ENCODE measurements at places on chromosomes 7 and 10. TPM values are rescaled to one million over a fixed set of nuclear protein-coding genes. Genes with fewer than 3 reads are reported as not detected.

DNA sequence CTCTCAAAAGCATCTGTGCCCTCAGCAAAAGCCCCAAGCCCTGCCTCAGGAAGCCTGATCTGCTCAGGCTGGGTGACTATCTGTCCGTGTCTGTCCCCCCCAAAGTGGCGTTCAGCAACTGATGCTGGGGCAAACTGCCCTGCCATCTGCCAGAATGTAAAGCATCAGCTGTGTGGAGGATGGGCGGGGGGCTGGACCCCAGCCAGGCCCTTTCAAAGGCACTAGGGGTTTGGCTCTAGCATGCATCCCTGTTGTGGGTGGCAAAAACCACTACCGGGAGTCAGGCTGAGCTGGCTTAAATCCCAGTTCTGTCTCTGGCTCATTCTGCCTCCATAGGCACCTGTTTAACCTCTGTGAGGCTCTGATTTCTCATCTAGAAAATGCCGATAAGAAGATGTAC, 35.5 kb downstream of the GPRIN2 start:
- no peak overlapping the region for H3K4me3 ChIP-seq
- H3K27me3 ChIP-seq: no peaks in the 10 kb centered on the region
- H3K36me3 ChIP-seq: no peaks in the 10 kb centered on the region
- H3K4me1 ChIP-seq: peaks cover 44% of the 10 kb centered on the region
- no peak for DNase-seq

DNA sequence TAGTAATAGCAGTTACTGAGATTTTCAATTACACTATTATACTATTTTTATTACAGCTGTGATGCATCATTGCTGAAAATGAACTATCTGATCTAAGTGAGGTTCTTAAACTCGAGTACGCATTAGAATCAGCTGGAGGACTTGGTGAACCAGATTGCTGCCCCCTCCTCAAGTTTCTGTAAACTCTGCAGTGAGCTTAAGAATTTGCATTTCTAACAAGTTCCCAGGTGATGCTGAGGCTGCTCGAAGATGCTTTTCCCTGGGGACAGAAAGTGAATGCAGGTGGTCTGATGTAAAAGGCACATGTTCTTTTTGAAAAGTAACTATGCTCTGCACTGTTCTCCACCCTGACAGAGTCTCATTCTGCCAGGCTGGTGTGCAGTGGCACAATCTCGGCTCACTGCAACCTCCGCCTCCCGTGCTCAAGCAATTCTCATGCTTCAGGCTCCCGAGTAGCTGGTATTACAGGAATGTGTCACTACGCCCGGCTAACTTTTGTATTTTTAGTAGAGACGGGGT, 12.5 kb downstream of the RNF133 start:
- no peaks in the 10 kb centered on the region for H3K4me1 ChIP-seq
- no peaks in the 10 kb centered on the region for H3K27me3 ChIP-seq
- H3K4me3 ChIP-seq: no peak overlapping the region
- H3K36me3 ChIP-seq: no peaks in the 10 kb centered on the region
- no peak overlapping the region for H3K27ac ChIP-seq

Gene CYP2C18
- total RNA-seq: not detected

DNA sequence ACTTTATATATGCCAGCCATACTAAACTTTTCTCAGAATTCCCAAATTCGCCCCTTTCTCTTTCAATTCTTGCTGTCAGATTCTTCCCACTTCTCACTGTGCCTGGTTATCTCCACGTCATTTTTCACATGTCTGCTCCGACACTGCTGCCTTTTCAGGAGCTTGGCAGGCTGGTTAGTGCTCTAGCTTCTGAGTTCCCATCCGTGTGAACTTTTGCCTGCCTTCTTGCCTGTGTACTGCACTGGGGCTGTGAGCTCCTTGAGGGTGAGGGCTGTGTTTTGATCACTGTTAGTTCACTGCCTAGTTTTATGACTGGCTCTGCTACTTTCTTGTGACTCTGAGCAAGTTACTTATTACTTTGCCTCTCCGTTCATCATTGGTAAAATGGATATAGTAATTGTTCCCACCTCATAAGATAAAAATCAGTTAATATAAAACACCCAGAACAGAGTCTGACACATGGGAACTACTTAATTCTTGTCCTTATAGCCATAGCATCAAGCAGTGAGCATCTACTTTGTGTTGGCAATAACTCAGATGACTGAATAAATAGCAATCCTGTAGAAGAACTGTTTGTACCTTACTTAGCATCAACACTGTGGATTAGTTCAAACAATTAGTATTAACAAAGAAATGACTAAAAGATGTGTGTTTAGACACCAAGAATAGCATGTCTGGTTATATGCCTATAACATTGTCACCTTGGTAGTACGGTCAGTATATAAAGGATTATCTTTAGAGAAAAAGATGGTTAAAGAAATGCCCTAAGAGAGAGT, 5.5 kb downstream of the GSTO1 start:
- no peak for DNase-seq
- H3K4me1 ChIP-seq: peaks cover 28% of the 10 kb centered on the region
- no peak overlapping the region for H3K4me3 ChIP-seq
- H3K27ac ChIP-seq: no peak overlapping the region
- peaks cover 31% of the 10 kb centered on the region for H3K36me3 ChIP-seq
- no peaks in the 10 kb centered on the region for H3K27me3 ChIP-seq

Gene PNLIPRP2
- not detected for total RNA-seq

DNA sequence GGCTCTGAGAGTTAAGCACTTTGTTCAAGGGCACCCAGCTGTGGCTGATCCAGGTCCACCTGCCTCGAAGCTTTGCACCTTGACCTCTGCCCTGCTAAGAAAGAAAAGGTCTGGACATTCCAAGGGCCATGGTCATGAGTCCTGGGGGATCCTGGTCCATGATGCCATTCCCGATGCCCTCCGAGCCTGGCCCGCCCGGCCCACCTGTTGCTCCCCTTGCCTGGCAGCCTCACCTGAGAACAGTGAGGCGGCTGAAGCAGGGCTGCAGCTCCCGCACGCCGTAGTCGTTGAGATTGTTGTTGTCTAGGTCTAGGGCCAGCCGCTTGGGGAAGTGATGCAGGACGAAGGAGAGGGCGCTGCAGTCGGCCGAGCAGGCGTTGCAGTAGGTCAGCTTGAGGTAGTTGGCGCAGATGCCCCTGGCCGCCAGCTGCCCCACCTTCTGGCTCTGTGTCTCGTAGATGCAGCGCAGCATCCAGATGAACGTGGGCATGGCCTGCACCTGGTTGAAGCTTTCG, 27.5 kb downstream of the NOD1 start:
- no peaks in the 10 kb centered on the region for H3K36me3 ChIP-seq
- H3K27ac ChIP-seq: no peak overlapping the region
- H3K4me3 ChIP-seq: no peak overlapping the region
- DNase-seq: no peak

Gene PLAU
- 94.9 TPM for total RNA-seq

DNA sequence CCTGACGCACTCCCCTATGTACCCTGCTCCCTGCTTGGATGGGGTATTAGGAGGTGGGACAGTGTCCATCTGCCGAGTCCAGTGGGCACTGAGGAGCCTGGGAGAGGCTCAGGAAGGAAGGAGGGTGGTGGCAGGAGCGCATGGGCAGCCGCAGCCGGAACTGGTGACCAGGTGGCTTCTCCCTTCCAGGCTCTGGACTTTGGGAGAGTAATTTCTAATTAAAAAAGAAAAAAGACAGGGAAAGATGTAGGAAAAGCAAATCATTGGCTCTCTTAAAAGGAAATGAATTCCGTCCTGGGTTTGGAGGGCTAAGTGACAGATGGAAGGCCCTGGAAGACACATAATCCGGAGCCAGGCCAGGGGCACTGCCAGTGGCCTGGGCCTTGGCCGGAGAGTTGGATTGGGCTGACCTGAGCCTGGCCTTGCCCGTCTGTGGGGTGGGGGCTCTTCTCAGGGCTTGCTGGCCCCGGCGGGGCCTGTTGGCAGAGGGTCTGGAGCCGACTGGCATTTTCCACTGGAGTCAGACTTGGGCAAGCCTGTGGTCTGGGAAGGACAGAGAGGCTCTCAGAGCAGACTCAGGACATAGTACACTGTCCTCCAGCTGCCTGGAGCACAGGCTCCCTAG, 63.0 kb downstream of the NEURL1 start:
- H3K27me3 ChIP-seq: no peaks in the 10 kb centered on the region
- DNase-seq: no peak
- no peaks in the 10 kb centered on the region for H3K36me3 ChIP-seq
- H3K4me1 ChIP-seq: no peaks in the 10 kb centered on the region
- no peak overlapping the region for H3K4me3 ChIP-seq

DNA sequence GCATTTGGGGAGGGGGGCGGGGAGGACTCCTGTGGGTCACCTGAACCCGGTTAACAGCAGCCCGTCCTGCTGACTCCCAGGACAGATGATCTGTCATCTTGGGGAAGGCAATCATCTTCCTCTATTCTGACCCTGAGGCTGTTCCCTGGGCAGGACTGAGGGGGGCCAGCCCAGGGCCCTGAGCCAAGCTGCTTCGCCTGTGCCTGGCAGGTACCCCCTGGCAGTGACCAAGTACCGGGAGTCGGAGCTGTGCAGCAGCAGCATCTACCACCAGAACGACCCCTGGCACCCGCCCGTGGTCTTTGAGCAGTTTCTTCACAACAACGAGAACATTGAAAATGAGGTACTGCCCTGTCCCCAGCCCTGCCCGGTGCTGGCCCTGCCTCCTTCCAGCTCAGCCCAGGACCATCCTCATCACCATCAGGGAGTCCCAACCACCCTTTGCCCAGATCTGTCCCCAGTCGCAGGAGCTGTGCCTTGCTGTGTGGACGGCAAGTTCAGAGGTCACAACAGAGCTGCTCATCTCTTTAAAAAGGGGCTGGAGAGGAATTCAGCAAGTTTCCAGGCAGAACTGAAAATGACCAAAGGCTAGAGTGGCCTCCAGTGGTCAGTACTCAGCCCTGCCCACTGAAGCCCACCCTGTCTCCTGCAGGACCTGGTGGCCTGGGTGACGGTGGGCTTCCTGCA, 8.1 kb downstream of the AOC1 start:
- H3K36me3 ChIP-seq: no peaks in the 10 kb centered on the region
- H3K4me1 ChIP-seq: no peaks in the 10 kb centered on the region

- no peaks in the 10 kb centered on the region for H3K4me1 ChIP-seq
- no peaks in the 10 kb centered on the region for H3K27me3 ChIP-seq
- no peak overlapping the region for H3K4me3 ChIP-seq
- no peak overlapping the region for H3K27ac ChIP-seq
- DNase-seq: no peak
These were observed 214.8 kb downstream of the DGKB start for GRCh38 chr7:14687777-14688176.

Gene TSPAN13
- total RNA-seq: 26.5 TPM

Gene MYL10
- not detected for total RNA-seq

Gene VOPP1
- total RNA-seq: 200 TPM

Data from PC-9 (cell line).